ENCODE measurements at places on chromosomes 6 and 20.
A peak's percentile ranks its signal among the peaks of the same experiment; 100 is the strongest.

DNA sequence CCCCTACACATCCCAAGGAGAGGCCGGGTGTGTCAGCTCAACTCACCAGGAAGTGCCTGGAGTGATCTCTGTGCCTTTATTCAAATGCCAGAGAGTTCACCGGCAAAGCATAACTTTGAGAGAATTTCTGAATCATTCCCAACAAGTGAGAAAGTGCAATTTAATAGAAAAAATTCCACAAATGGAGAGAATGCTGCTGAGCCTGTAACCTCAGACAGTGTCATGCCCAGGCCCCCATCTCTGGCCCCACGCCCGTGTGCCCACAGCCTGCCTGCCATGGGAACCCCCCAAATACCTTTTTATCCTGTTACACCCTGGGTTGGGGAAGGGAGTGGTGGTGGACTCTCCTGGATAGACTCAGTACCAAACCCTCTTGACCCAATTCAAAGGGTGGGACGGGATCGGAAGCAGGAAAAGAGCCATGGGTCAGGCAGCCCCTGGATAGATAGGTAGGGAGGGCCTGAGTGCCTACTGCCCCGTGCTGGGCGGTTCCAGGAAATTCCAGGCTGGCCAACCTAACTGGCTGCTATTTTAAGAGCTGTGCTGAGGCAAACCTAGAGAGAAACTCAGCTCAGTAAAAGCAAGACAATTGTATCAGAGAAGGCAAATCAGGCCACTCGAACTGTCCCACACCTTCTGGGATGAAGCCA, 179.0 kb upstream of the FOXA2 start:
- DNase-seq = peak; percentile 14

- DNase-seq = no peak
Observed at GRCh38 chr20:4151342-4151741, 136.0 kb upstream of the RNF24 start.

- DNase-seq = no peak
Observed at GRCh38 chr6:163719028-163719742, 304.7 kb downstream of the QKI start.

DNA sequence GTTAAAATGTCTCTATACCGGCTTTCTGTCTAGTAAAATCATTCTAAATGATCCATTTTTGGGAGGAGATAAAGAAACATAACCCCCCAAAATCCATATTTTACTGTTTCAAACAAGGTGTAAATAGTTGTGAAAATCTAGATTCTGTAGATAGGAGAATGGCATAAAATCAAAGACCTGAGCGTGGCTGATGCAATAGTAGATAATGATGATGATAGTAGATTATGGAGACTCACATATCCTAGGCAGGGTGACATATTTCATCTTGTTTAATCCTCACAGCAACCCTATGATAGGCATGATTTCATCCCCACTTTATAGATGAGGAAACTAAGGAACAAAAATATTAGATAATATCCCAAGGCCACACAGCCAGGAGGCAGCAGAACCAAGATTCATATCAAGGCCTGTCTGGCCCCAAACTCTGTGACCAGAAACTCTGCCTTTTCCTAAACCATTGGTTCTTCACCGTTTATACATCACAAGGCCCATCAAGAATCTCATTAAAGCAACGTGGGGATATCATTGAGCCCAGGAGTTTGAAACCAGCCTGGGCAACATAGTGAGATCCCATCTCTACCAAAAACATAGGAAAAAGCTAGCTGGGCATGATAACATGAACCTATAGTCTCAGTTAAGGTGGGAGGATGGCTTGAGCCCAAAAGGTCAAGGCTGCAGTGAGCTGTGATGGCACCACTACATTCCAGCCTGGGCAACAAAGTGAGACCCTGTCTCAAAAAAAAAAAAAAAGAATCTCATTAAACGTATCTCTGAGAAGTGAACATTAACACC, 55.6 kb downstream of the BPIFB1 start:
- no peak for DNase-seq

- no peak for DNase-seq
Observed at GRCh38 chr6:109717971-109718370, 26.9 kb downstream of the FIG4 start.
